SIG-M5 (cell line): ENCODE measurements at places on chromosomes 13 and 19.
A peak's percentile ranks its signal among the peaks of the same experiment; 100 is the strongest.

- DNase-seq: no peak
Observed at GRCh38 chr19:13831537-13832467, 36.6 kb downstream of the ZSWIM4 start.

- DNase-seq: no peak
Observed at GRCh38 chr13:76439546-76439945, 446.7 kb downstream of the KCTD12 start.

DNA sequence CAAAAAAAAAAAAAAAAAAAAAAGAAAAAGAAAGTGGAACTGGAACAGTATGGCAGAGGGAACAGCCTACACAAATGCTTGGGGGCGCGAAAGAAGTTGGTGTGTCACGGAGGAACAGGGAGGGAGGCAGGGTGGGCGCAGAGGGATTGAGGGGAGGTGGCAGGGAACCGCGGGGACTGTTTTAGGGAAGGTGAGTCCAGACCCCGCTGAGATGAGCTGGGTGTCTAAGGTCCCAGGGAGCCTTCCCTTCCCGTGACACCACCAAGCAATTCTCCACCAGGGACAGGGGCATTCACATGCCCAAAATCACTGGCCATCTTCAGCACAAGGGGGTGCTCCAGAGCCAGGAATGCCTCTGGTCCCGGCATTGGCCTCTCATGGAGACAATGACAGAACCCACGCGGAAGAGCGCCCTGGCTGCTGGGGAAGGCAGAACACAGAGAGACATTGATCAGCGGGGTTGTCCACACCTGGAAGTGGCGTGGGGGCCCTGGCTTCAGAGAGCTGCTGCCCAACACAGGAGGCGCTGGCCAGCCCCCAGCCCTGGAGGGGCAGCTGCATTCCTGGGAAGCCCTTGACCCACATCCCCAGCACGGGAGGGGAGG is 6.9 kb downstream of the PEAK3 start:
- no peak for DNase-seq

GRCh38 chr13:109836629-109837607 is 50.5 kb upstream of the IRS2 start:
- no peak for DNase-seq

DNA sequence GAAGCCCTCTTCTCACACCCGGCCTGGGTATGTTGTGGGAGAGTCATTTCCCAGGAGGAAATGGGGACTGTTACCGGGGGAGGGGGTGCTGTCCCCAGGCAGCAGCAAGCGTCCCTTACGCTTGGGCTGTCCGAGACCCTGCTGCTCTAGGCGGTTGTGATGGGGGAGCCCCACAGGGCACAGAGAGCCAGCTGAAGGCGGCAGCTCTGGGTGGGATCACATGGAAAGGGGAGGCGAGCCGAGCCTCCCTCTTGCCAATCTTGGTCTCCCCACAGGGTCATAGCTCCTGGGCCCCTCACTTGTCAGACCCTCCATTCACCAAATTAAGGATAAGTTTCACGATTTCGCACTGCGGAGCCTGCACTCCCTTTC is 22.0 kb downstream of the EPN1 start:
- DNase-seq: no peak

- DNase-seq: no peak
Observed at GRCh38 chr13:74056801-74057542, 77.2 kb downstream of the KLF12 start.

DNA sequence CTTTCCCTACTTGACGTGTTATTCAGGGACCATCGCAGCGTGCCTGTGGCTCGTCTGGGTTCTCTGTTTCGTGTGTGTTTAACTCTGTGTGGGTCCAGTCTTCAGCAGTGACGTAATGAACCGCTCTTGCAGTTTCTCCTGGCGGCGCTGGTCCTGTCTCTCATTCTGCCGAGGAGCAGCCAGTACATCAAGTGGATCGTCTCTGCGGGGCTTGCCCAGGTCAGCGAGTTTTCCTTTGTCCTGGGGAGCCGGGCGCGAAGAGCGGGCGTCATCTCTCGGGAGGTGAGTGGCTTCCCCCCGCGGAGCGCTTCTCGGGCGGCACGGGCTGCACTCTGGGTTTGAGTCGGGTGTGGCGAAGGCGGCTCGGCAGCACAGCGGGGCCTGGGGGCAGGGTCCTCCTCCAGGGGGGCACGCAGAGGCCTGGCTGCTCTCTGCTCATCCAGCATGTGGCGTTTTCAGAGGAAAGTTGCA is 36.3 kb upstream of the TFDP1 start:
- no peak for DNase-seq

GRCh38 chr13:93318534-93319254 is 92.1 kb downstream of the GPC6 start:
- DNase-seq: no peak

DNA sequence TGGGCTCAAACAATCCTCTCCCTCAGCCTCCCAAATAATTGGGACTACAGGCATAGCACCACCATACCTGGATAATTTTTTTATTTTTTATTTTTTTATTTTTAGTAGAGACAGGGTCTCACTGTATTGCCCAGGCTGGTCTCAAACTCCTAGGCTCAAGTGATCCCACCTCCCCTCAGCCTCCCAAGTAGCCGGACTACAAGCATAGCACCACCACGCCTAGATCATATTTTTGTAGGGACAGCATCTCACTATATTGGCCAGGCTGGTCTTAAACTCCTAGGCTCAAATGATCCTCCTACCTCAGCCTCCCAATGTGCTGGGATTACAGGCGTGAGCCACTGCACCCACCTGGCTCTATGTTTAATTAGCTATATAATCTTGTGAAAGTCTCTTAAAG is 114.2 kb downstream of the TRPC4 start:
- DNase-seq: no peak

- no peak for DNase-seq
Observed at GRCh38 chr13:25778808-25779305, 273.0 kb downstream of the SHISA2 start.

- DNase-seq: no peak
Observed at GRCh38 chr19:1220477-1220930, 14.9 kb downstream of the STK11 start.

GRCh38 chr19:47518139-47518538 is 3.3 kb upstream of the NAPA start:
- no peak for DNase-seq

- DNase-seq: no peak
Observed at GRCh38 chr13:102139626-102140025, 262.2 kb downstream of the FGF14 start.

DNA sequence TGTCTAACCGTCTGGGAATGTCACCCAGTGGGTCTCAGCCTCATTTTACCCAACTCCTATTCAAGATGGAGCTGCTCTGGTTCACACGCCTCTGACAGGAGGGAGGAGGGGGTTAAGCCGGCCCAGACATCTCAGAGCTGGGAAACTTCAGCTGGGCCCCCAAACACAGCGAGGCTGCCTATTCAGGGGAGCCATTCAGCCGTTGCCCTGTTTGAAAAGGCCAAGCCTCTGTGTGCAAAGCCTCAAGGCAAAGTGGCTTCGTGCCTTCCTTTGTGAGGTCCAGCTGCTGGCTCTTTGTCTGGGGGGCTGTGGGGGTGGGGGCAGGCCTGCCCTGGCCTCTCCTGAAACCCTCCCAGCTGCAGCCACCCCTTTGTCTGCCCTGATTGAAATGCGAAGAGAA is 147.4 kb downstream of the PTPRS start:
- DNase-seq: no peak

DNA sequence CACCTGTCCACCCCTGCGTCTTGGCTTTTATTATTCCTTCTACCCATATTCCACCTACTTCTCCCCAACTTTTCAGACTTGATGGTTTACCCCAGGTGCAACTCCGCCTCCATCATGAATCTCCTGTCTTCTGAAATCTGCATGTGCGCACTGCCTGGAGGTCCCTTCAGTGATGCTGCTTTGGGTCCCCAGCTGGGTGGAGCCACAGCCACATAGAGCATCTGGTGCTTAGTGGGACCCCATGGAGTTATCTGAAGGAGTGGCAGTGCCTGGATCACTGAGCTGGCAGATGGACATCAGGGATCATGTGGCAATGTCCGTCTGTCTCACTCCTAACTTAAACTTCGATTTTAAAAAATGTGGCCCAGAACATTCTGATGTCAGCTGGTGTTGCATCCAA is 13.5 kb downstream of the ZNF536 start:
- no peak for DNase-seq

- DNase-seq: no peak
Observed at GRCh38 chr13:90388887-90389452, 958.5 kb upstream of the MIR17HG start.

DNA sequence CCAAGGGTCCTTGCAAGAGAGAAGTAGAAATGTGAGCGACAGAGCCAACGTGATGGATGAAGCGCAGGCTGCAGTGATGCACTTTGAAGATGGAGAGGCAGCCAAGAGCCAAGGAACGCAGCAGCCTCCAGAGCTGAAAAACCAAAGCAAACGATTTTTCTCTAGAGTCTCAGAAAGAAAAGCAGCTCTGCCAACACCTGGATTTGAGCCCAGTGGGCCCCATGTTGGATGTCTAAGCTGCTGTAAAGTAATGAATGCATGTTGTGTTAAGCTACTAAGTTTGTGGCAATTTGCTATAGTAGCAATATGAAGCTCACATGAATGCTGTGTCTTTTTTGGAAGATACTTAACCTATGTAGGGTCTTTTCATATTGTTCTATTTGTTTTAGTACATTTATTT is 894.3 kb downstream of the EFNB2 start:
- no peak for DNase-seq

GRCh38 chr13:33257841-33258807 is 27.4 kb downstream of the STARD13 start:
- no peak for DNase-seq

GRCh38 chr19:3284759-3285646 is 60.5 kb downstream of the CELF5 start:
- DNase-seq: no peak

DNA sequence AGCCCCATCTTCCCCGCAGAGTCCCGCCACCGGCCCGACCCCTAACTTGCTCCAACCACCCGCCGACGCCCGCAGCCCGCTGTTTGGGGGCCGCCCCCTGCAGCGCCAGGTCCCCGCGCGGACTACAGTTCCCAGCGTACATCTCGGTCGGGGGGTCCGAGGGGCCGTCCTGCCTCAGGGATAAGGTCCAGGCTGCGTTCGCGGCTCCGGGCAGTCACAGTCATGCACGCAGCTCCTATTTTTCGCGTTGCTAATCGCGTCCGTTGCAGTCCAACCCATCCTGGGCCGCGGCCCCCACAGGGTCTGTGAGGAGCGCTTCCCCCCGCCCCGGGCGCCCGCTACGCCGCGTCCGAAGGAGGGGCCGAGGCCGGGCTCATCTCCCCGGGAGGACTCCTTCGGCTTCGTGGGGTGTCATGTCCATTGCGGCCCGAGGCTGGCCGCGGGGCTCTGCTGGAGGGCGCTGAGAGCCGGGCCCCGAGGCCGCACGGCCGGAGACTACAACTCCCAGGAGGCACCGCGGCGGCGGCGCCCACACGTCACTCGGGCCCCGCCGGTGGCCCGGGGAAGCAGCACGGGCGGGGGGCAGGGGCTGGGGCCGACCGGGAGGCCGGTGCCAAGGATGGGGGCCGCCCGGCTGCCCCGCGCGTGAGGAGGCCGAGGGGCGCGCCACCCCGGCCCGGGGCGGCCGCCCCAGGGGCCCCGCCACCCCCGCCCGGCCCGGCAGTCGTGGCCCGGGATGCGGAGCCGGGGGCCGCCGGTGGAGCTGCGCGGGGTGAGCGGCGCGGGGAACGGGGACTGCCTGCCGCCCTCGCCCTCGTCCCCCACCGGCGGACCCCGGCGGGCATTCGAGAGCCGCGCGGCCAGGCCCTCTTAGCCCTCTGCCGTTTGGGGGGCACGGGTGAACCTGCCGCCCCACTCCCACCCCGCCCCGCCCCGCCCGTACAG is at the start of gene MAP3K10:
Gene MAP3K10, plus strand, starts transcription at position 536 of the 945 bp plus-strand sequence. CDS start 606 bp downstream, outside the sequence.
- peak; percentile 44 for DNase-seq

GRCh38 chr19:19966862-19967261 is 66.1 kb downstream of the ZNF93 start:
- no peak for DNase-seq

DNA sequence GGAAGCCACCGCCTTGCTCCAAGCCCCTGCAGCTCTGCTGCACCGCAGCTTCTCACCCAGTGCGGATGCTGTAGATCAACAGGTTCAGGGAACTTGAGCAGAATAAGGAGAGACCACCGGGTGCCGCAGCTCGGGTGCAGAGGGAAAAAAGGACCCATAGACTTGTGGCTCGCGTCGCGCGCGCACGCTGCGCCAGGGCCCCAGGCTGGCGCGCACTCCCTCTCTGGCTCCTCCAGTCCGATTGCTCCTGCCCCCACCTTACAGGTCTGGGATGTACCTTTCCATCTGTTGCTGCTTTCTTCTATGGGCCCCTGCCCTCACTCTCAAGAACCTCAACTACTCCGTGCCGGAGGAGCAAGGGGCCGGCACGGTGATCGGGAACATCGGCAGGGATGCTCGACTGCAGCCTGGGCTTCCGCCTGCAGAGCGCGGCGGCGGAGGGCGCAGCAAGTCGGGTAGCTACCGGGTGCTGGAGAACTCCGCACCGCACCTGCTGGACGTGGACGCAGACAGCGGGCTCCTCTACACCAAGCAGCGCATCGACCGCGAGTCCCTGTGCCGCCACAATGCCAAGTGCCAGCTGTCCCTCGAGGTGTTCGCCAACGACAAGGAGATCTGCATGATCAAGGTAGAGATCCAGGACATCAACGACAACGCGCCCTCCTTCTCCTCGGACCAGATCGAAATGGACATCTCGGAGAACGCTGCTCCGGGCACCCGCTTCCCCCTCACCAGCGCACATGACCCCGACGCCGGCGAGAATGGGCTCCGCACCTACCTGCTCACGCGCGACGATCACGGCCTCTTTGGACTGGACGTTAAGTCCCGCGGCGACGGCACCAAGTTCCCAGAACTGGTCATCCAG is 964 bp downstream of the PCDH17 start:
- DNase-seq: no peak

DNA sequence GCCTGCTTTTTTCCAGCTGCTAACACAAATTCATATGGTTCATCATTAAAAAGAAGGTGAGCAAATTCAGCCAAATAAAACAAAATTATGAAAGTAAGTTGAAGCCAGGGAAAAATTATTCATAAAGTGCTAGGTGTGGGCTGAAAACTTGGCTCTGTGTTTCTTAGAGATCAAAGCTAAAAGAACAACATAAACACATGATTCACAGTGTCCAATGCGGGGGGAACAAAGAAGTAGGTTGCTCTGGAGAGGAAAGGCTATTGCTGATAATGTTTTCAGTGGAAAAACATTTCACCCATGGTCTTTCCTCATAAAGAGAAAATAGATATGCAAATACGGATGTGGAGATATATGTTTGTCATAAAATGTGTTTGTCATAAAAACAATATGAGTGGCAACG is 1691.5 kb upstream of the SLC10A2 start:
- no peak for DNase-seq

- DNase-seq: no peak
Observed at GRCh38 chr19:6723108-6723618, 2.7 kb upstream of the C3 start.
